ENCODE measurements at places on chromosomes 1 and 21.
A peak's percentile ranks its signal among the peaks of the same experiment; 100 is the strongest.

DNA sequence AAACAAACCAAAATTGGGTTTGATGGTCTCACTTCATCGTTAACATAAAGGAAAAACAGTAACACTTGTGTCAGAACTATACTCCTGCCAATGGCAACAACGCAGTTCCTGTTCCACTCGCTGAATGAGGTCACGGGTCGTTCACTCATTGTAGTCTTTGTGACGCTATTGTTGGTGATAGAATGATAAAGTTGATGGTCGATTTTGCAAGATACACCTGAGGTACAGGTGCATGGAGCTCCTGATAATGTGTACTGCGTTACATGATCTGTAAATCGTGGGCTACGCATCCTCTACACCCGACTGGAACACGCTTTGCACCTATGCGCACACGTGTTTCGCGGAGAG lies 391 bp upstream of the CENPS start:
- no peak for DNase-seq

- peak; percentile 97 for DNase-seq
Observed at GRCh38 chr1:19209990-19210771, at the start of gene UBR4. Gene UBR4, minus strand, starts transcription at chr1:19210266. Its CDS starts 18 bp downstream, at chr1:19210248.

DNA sequence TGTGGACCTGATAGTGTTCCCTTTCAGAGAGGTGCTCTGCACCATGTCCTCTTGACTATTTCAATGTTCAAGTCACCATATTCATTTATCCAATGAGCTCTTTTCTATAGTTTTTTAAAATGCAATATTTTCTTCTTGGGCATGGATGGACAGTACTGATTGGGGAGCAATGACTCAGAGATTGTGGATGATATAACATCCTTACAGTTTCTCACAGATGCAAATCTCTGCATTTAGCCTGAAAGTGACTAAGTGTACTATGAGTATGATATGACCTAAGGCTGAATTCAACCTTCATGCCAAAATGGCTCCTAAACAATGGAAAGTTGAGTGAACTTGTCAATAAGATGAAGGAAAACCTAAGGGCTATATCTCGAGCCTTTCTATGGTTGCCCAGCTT lies 36.5 kb downstream of the C4BPA start:
- DNase-seq, result no peak

- DNase-seq, result no peak
Observed at GRCh38 chr1:18160290-18160942, 52.8 kb downstream of the IGSF21 start.

DNA sequence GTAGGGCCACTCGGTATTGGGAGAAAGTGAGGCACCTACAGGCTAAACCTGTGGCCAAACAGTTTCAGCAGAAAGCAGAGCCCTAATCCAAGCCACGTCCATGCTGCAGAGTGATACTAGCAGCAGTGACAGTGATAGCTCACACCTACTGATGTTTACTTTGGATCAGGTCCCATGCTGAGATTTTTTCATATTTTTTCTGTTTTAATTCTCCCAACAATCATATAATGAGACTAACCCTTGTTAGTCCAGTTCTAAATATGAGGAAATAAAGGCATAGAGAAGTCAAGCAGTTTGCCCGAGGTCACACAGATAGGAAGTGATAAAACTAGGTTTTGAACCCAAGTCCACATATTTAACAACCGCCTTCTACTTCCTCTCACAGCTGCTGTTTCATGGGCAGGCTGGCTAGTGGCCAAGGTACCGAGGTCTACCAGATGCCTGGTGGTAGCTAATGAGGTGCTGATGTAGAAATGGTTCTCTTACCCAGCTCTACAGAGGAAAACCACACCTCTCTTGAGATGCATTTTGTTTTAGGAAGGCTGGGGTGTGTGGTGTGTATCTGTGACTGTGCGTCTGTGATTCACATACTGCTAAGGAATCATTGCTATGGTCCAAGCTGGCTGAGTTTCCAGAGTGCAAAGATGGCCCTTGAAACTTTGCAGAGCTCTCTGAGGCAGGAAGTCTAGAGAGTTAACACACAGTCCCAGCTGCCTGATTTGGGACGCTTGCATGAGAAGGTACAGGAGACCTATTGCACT lies 80.3 kb upstream of the ARTN start:
- DNase-seq, result peak; percentile 87

GRCh38 chr21:15566703-15567102 lies 163.1 kb upstream of the USP25 start:
- DNase-seq, result no peak

- DNase-seq, result no peak
Observed at GRCh38 chr1:160855181-160855981, 7.3 kb downstream of the CD244 start.

DNA sequence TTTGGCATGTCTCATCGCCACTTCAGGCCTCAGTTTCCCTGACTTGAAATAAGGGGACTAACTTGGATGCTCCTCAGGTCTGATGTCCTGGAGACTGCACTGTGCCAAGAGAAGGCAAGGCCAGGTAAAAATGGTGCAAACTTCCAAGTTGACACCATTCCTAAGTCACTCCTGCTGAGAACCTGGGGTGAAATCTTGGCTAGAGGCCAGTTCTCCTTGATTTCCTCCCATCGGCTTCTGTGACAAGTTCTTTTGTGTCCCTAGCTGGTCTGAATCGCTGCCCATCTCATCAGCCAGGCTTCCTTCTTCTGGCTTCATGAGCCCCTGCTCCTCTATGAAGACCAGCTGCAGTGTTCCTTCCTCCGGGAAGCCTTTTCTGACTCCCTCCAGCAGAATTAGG lies 48.6 kb upstream of the ID3 start:
- DNase-seq, result no peak

DNA sequence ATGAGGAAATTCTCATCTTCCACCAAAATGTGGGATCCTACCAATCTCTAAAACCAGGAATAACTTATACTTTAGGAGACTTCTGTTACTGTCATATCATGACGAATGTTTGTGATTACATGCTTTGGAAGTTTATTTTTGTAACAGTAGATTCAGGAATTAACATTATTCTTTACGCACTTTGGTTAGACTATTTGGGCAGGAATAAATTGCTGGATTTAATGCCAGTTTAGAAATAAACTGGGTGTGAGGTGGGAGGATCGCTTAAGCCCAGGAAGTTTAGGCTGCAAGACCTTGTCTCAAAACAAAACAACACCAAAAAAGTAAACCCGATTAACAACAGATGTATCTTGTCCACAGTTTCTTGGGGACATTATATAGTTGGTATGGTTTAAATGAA lies 52.1 kb downstream of the MIGA1 start:
- DNase-seq, result no peak

DNA sequence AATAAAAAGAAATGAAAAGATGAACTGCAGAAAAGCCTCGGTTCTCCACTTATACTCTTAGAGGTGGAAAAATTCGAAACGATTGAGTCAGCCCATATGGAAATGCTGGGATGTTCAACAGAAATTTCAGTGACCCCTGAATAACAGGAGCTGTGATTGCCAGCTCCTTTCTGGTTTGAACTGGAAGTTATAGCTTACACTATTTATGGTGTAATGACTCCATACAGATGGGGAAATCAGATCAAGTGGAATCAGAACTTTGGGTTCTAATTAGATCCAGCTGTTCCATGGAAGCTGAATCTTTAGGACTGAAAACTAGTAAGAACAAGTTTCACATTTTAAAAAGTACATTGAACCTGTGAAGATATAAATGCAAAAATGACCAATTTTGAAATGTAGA lies 569.3 kb upstream of the ZRANB2 start:
- no peak for DNase-seq

DNA sequence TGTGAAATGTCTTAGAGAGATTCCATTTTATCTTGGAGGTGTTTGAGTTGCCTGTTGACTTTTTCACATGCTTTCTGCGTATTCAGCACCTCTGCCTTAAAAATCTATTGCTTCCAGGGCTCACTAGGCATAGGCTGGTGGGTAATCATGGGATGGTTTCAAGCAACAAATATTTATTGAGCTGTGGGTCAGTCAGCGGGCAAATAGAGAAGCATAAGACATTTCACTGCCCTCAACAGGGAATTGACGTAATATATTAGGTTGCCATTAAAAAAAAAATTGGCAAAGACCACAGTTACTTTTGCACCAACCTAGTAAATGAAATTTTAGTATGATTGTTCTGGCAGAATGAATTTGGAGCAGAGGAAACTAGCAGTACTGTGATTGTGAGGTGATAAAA lies 44.3 kb upstream of the NBL1 start:
- no peak for DNase-seq

- no peak for DNase-seq
Observed at GRCh38 chr1:92346866-92347640, 48.2 kb downstream of the RPAP2 start.

Data from NCI-H1092 (cell line).